ENCODE measurements at places on chromosomes 4 and X.

- DNase-seq, result no peak
Measured at GRCh38 chr4:7068279-7068842, 497 bp upstream of the GRPEL1 start.

DNA sequence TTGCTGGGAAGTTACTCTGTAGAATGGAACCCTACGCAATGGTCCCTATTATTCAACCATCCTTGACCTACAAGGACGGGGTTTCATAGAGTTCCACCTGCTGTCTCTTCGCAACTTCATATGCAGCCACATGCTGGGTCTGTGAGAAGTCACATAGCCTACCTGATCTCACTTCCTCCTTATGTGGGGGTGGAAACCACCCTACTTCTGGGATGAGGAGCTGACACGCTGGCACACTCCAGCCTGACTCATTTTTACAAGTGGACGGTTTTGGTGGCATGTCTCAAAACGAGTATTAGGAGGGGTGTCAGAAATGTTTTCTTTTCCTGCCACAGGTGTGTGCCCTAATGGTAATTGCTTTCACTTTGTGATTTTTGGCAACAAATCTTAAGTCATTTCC is 36.8 kb upstream of the ARSD start:
- DNase-seq, result no peak

DNA sequence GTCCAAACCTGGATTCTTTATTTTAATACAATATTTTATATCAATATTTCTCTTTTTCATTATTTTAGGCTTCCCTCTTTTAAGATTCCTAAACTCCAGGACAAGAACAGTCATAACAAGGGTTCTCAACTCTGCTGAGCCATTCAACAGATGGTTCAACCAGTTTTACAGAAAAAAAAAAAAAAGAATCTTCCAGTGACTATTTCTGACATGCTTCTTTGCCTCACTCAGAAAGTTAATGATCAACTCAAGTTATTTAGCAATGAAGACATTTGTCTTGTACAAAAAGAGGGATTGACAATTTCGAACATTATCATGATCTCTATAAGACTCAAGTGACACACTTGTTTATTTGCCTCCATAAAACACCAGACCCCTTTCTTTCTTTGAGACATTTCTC is 282.6 kb upstream of the GRID2 start:
- no peak for DNase-seq

DNA sequence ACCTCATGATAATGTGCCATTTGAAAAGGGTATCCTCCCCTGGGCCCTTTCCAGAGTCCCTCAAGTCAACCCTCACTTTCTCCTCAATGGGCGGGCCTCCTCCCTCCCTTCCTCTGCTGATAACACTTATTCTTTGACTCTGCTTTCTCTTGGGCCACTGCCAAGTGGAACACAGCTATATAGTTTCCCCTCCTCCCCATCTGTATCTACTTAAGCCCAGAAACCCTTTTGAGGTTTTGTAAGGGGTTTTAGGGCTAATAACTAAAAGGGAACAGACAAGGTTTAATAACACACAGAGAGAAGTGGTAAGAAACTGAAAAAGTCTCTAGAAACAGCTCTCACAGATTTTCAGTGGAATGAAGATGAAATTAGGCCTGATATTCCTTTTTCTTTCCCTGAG is 116.7 kb downstream of the GPC3 start:
- no peak for DNase-seq

- DNase-seq, result no peak
Measured at GRCh38 chr4:47483745-47484144, 1.3 kb upstream of the ATP10D start.

DNA sequence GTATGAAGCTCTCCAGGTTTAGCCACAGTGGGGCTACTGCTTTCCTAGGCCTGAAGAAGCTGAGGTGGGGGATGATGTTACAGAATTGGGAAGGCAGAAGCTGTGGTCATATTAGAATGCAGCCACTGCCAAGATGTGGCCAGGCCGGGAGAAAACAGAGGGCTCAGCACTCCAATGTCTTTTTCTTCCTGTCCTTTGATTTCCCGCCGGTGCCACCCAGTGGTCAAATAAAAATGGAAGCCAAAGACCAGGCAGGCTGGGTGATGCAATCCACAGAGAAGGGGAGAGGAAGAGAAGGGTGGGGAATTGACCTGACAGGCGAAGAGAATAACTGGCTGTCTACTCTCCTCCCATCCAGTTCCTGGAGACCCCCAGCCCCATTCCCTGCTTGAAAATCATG is 94.9 kb upstream of the SHISA3 start:
- no peak for DNase-seq

Measured in activated T-cell treated with anti-CD3 and anti-CD28 coated beads for 4 hours (primary cell).